ENCODE measurements at places on chromosomes 5 and 9.

DNA sequence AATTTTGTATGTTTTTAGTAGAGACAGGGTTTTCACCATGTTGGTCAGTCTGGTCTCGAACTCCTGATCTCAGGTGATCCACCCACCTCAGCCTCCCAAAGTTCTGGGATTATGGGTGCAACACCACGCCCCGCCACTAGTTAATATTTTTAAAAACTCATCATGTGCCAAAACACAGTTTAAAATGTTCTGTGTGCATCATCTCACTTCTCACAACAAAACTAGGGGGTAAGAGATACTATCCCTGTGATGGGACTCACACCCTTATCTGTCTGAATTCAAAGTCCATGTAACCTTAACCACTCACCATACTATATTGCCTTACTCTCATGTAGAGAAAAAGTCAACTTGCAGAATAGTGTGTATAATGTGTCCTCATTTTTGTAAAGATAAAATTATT is 2.6 kb downstream of the PKD2L2 start:
- DNase-seq = no peak

- peak; percentile 80 for DNase-seq
Observed at GRCh38 chr5:173917788-173918786, 29.9 kb downstream of the CPEB4 start.

DNA sequence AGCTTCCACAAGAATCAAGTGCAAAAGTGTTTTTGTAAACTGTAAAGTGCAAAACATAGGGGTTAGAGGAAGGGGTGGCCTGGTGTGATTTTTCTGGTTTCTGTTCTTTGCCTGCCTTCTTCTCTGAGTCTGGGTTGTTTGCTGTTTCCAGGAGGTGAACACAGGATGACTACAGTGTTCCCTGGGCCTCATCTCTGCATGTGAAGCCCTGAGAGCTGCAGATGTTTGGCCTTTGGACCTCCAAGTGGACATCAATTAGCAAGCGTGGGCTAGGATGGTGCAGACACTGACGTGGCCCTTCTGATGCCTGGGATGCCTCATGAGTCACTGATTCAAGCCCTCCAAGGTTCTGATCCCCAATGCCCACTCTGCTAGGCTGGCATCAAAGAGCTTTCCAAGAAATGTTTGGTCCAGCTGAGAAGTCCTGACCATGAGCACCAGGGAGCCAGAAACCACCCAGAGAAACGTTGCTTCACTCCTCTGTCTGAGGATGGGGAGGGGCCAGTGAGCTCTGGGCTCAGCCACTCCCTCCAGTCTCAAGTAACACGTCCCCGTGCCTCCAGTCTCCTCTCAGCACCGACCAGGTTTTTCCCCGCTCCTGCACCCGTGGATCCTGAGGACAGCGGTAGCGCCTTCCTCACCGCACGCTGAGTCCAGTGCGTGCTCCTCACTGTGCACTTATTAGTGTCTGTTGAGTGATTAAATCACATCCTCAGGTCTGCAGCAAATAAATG is 7.6 kb downstream of the IL9 start:
- peak; percentile 12 for DNase-seq

- no peak for DNase-seq
Observed at GRCh38 chr5:53884844-53885243, 324.4 kb downstream of the NDUFS4 start.

- peak; percentile 80 for DNase-seq
Observed at GRCh38 chr5:72661405-72661804, 154.2 kb upstream of the ZNF366 start.

GRCh38 chr9:19148187-19148586 is 20.9 kb upstream of the PLIN2 start:
- no peak for DNase-seq

DNA sequence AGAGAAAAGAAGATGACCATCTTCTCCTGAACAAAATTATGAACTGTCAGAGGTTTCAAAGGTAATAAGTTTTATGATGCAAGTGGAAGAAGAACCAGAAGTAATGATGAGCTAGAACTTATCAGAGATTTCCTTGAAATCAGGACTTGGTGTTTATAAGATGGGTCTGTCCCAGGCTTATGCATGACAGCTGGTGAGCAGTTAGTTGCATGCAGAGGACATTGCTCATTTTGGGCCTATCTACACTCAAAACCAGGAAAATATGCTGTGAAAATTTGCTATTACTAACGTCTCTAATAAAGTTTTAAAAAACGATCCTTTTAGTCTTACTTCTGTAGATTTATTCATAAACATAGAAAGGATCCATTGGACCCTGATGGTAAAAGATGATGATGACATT is 6.6 kb upstream of the STC2 start:
- DNase-seq = no peak

- no peak for DNase-seq
Observed at GRCh38 chr5:67223211-67223610, 26.6 kb upstream of the CD180 start.

DNA sequence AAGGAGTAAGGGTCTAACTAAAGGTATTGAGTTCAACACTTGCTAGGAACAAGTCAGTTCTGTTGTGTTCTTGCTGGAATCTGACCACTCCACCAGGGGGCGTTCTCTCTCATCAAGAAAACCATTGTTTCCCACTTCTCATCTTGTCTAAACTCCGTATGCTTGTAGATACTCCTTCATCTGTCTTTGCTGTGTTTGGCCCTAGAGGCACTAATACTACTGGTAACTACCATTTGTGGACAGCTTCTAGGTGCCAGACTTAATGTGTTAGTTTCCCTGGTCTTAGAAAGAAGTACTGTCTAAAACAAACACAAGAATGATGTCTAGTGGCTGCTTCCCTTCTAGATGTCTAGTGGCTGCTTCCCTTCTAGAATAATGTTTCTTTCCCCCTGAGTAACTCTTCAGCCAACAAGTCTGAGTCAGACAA is 18.7 kb upstream of the PTPDC1 start:
- DNase-seq = peak; percentile 80

DNA sequence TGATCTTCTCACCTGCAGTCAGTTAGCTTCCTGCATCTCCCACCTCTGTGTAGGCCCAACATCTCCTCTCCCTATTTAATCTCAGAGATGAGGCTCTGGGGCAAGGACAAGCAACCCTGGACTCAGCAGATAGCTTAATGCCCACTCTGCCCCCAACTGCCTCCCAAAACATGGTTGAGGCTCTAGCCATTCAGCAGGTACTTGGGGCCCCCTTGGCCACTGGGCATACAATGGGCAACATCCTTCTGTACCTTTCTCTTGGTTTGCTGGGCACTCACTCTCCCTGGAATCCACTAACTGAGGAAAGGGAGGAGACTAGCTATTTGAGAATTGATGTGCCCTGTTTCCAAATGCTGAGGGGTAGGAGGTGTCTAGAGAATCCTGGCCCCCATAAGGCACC is 9.4 kb downstream of the IGIP start:
- no peak for DNase-seq
